ENCODE measurements at places on chromosomes 3 and 15.

DNA sequence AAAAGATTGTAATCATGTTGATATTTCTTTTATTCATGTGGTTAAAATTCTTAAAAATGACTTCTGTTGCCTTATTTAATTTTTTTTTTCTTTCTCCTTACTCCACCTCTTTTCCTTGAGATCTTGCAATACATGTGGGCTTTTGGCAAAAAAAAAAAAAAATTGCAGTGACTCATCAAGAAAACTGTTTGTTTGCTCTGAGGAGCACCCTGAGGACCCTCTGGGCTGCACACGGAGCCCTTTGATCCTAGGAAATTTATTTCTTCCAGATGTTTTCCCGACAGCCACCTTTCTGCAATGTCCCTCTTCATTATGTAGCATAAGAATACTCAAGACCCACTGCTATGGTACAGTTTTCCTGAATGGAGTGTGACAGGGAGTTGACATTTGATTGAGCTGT, 371.7 kb downstream of the ZBTB20 start:
- DNase-seq: no peak

GRCh38 chr3:167723872-167724271, 10.8 kb downstream of the PDCD10 start:
- no peak for DNase-seq

GRCh38 chr3:178714925-178715832, 178.9 kb downstream of the KCNMB2 start:
- no peak for DNase-seq

GRCh38 chr3:174333640-174334039, 525.5 kb upstream of the NAALADL2 start:
- no peak for DNase-seq

DNA sequence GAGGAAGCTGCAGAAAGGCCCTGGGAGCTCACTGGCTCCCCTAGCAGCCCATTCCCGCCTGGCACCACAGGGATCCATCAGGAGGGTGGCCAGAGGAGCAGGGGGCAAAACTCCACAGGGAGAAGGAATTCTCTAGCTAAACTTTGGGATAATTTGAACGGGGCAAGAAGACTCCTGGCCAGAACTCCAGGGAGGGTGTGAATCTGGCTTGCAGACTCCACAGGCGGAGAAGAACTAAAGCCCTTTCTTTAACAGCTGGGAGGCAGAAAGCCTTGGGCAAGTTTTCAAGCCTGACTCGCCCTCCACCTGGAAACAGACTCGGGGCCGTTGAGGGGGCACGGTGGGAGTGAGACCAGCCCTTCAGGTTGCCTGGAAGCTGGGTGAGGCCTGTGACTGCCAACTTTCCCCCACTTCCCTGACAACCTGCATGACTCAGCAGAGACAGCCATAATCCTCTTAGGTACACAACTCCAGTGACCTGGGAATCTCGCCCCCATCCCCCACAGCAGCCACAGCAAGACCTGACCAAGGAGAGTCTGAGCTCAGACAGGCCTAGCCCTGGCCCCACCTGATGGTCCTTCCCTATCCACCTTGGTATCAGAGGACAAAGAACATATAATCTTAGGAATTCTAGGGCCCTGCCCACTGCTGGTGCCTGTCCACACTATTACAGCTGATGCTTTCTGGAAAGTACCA, 28.6 kb downstream of the SLC27A2 start:
- DNase-seq: no peak

DNA sequence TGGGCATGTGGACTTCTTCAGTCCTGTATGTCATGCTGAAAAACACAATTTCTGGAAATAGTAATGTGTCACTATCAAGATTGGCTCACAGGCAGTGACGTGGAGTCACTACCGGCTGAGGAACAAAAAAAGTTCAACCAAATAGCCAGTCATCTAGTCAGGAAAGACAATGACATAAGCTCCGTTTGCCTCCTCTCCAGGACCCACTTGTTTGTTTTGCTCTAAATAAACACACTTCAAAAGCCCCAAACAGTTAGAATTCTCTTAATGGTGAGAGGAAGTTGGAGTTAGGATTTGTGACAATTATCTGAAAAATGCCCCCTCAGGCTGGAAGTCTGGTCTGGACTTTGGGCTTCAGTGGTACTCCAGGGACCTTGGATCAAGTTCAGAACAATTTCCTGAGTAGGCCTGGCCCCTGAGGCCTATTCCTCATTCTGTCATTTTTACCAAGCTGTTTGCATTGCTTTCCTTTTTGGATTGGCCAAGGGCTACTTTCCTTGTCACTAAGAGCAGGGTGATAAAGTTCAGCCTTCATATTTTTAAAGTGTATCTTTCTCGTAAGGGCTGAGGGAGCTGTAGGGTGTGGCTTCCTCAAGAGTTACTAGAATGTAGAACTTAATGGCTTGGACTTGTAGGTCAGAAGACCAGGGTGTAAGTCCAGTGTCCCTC, 98.9 kb downstream of the EOMES start:
- DNase-seq: no peak

GRCh38 chr3:113304856-113305540, 93.6 kb downstream of the BOC start:
- no peak for DNase-seq

GRCh38 chr15:77098572-77098971, 27.7 kb upstream of the TSPAN3 start:
- DNase-seq: no peak

DNA sequence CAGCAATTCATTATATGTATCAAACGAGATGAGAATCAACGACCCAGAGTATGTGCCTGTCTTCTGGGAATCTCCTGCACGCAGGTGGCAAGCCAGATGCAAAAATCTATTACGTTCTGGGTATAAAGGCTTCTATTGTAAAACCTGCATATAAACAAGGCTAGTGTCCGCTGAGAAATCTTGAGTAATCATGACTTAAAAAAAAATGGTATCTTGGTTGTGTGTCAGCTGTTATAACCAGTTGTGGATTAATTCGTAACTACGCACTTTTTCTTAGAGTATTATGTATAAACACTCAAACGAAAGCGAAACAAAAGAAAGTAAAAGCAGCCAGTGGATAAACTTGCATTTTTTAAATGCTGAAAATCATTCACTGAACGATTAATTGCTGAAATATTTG, 509.1 kb downstream of the RSL24D1 start:
- no peak for DNase-seq

DNA sequence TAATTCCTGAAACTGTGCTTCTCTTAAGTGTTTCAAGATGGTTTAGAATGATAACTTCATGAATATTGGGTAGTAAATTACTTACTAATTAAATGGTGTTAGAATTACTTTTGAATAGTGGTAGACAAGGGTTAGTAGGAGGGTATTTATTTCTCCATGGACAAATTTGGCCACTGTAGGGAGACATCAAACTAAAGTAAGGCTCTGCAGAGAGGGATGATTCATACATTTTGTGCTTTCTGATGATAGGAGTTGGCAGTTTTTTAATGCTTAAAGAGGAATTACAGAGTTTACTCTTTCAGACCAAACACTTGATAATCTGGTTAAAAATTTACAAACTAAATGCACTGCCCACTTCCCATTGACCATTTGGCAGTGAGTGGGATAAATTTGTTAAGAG, 127.6 kb downstream of the NAALADL2 start:
- DNase-seq: no peak

- DNase-seq: no peak
These were observed 26.7 kb downstream of the PIK3CA start for GRCh38 chr3:179174898-179175297.

DNA sequence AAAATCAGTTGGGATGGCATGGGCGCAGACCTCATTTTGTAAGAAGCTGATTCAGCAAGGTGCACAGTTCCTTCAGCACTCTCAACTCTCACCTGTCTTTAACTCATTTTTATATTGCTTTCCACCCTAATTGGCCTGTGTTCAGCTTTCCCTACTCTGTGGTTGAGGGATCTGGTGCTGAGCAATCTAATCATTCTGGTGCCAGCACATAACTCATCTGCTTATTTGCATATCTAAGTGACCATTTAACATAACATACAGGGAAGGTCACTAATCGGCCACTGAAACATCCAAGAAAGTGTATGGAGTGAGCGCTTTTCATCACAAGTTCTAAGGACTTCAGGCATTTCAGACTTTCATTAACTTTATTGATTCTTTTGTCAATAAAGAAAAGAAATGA, 303.4 kb upstream of the ROPN1 start:
- DNase-seq: no peak

DNA sequence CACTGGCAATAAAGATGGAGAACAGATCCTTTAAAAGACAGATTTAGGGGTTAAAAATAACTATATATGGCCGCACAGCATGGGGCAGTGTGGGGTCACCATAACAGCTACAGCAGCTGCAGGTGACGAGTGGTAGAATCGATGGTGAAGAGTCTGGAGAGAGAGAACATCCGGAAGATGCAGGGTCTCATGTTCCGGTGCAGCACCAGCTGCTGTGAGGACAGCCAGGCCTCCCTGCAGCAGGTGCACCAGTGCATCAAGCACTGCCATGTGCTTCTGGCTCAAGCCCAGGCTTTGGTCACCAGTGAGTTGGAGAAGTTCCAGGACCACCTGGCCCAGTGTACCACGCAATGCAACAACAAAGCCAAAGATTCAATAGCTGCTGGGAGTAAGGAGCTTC, 93.7 kb upstream of the IMPG2 start:
- DNase-seq: no peak

DNA sequence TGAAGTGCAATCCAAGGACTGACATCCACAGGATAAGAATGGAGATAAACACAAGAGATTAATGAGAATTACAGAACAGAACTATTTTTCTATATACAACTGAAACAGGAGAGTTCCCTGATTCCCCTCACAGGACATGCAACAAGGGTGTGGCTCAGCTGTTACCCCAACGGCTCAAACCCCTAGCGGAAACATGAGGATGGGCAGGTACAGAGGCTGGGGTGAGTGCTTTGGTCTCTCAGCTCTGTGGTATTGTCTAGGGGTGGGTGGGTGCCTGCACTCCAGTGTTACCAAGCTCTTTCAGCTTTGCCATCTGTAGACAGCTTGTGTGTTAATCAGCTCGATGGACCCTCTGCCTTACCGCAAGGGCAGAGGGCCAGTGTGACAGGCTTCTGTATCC, 17.8 kb upstream of the LRIG1 start:
- no peak for DNase-seq

GRCh38 chr15:72372361-72372760, 3.5 kb downstream of the HEXA start:
- DNase-seq: no peak

GRCh38 chr3:17075358-17075757, 190.6 kb downstream of the PLCL2 start:
- DNase-seq: no peak

DNA sequence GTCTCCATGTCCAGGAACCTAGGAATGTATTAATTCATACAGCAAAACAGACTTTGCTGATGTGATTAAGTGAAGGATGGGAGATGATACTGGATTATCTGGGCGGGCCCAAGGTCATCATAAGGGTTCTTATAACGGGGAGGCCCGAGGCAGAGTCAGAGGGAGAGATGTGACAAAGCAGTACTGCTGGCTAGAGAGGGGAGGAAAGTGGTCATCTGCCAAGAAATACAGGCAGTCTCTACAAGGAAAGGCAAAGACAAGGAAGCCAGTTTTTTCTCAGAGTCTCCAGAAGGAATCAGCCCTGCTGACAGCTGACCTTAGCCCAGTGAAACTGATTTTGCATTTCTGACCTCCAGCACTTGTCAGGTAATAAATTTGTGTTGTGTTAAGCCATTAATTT, 66.2 kb upstream of the CORO2B start:
- DNase-seq: no peak

DNA sequence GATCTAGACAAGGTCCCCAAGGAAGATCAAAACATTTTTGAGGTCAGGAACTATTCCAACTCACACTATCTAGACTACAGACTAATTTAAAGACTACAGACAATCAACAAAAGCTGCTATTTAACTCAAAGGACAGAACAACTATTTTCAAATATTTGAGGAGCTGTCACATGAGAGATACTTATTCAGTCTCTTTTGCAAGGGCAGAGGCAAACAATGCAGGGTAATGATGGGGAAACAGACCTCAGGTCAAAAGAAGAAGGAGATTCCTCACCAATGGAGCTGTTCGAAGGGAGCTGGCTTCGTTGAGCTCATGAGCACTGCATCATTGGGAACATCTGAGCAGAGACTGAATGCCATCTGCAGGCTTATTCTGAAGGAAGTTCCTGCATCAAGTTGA, 231.9 kb downstream of the DTWD1 start:
- DNase-seq: no peak

DNA sequence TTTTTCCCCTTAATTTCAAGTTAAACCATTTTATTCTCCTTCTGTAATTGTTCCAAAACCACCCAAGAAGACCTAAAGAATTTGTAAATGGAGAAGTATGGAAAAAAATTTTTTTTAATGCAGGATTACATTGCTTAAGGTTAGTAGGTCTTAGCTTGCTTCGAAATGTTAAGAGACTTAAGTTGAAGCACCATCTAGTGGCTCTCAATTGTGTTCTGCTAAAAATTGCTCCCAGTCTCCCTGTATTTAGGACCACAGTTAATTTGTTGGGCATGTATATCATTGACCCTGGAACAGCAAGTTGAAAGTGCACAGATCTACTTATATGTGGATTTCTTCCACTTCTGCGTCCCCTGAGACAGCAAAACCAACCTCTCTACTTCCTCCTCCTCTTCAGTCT, 32.4 kb downstream of the CD200R1L start:
- DNase-seq: no peak

- no peak for DNase-seq
These were observed 110.0 kb downstream of the DGKG start for GRCh38 chr3:186251948-186252619.

Measured in substantia nigra (tissue), 51 donors.